Trophoblast cell (in vitro differentiated cells and primary cell): ENCODE measurements at places on chromosomes 6 and 20.
A peak's percentile ranks its signal among the peaks of the same experiment; 100 is the strongest.

DNA sequence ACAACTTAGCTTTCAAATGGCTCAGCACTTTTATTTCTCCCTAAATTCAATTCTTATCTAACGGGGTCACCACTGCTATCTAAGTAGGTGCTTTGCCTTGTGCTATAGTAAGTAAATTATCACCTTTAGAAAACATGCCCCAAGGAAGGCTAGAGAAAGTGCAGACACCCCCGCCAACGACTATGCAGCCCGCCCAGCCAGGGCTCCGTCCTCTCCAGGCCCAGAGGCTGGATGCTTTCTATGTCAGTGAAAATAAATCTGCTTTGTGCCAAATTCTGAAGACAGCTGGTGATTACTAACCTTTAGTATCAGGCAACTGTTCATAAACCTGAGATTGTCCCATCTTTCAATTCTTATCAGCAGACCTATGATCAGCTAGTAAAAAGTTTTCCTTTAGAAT is 14.3 kb downstream of the KIAA0319 start:
- H3K27ac ChIP-seq: no peak overlapping the region
- no peaks in the 10 kb centered on the region for H3K4me1 ChIP-seq
- H3K27me3 ChIP-seq: no peaks in the 10 kb centered on the region
- DNase-seq: no peak

DNA sequence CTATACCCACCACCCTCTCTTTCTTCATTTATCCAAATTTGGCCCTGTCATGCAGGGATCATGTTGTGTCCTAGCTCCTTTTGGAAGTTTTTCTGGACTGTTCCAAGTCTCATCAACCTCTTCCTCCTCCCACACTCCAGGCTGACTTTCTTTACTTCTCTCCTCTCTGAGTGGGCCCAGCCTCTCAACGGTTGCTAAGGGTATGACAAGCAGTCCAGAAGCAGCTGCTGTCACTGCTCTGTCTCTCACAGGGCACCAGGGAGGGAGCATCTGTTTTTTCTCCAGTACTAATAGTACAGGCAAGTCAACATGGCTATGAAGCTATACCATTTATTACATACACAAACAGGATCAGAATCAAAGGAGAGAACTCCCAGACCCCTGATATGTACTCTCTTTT is 8.2 kb downstream of the NT5DC1 start:
- H3K4me3 ChIP-seq: no peak overlapping the region
- no peaks in the 10 kb centered on the region for H3K4me1 ChIP-seq
- peaks cover 3% of the 10 kb centered on the region for H3K36me3 ChIP-seq
- H3K27ac ChIP-seq: no peak overlapping the region
- no peak for DNase-seq

- peaks cover 14% of the 10 kb centered on the region for H3K27me3 ChIP-seq
- no peak overlapping the region for H3K27ac ChIP-seq
- H3K4me3 ChIP-seq: no peak overlapping the region
- H3K36me3 ChIP-seq: no peaks in the 10 kb centered on the region
- no peak for DNase-seq
Observed at GRCh38 chr6:45427726-45428125, 50.0 kb upstream of the SUPT3H start.

- H3K27me3 ChIP-seq: no peaks in the 10 kb centered on the region
- no peak for DNase-seq
- H3K4me3 ChIP-seq: no peak overlapping the region
Observed at GRCh38 chr20:4896971-4897497, 104.3 kb downstream of the SLC23A2 start.

GRCh38 chr6:21441386-21441785 is 152.2 kb upstream of the SOX4 start:
- no peaks in the 10 kb centered on the region for H3K27me3 ChIP-seq
- no peak overlapping the region for H3K27ac ChIP-seq
- DNase-seq: no peak
- no peaks in the 10 kb centered on the region for H3K36me3 ChIP-seq

DNA sequence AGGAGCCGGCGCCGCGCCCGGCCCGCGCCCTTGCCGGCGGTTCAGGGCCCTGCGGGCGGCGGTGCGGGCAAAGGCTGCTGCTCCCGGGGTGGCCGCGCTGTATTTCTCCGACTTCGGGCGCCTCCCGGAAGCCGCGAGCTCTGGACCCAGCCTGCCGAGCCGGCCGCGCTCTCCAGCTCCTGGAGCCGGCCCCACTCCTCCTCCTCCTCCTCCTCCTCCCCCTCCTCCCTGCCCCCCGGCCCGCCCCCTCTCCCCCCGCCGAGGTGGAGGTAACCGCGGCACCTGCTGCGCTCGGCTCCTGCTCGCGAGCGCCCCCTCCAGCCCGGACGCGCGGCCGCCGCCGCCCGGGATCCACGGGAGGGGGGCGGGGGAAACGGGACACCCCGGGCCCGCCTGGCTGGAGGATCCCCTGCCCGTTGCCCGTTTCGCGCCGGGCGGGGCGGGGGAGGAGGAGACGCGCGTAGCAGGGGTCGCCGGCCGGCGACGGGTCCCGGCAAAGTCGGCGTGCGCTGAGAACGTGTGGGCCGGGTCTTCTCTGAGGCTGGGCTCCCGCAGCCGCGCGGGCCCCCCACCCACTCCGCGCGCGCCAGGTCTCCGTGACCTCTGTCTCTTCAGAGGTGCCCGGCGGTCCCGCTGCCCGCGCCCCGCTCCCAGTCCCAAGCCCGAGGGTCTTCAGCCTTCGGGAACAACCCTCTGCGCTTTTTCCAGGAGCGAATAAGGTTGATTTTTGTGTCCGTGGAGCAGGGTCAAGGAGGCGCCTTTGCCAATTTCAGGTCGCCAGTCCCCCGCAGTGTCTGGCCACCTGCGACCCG is at the start of gene SLC22A23:
SLC22A23 (minus strand) TSS at position 153 of the 812 bp plus-strand sequence. CDS start 491 bp downstream, outside the sequence.
- no peaks in the 10 kb centered on the region for H3K27me3 ChIP-seq
- no peak within 1 kb of the TSS for H3K27ac ChIP-seq
- peak; percentile 72 for DNase-seq
- peak within 1 kb of the TSS; percentile 81 for H3K4me3 ChIP-seq
- no peaks in the 10 kb centered on the region for H3K36me3 ChIP-seq

GRCh38 chr6:35164277-35164676 is 23.1 kb upstream of the TCP11 start:
- H3K4me3 ChIP-seq: no peak overlapping the region
- no peaks in the 10 kb centered on the region for H3K4me1 ChIP-seq
- no peak overlapping the region for H3K27ac ChIP-seq
- H3K27me3 ChIP-seq: no peaks in the 10 kb centered on the region
- no peaks in the 10 kb centered on the region for H3K36me3 ChIP-seq

DNA sequence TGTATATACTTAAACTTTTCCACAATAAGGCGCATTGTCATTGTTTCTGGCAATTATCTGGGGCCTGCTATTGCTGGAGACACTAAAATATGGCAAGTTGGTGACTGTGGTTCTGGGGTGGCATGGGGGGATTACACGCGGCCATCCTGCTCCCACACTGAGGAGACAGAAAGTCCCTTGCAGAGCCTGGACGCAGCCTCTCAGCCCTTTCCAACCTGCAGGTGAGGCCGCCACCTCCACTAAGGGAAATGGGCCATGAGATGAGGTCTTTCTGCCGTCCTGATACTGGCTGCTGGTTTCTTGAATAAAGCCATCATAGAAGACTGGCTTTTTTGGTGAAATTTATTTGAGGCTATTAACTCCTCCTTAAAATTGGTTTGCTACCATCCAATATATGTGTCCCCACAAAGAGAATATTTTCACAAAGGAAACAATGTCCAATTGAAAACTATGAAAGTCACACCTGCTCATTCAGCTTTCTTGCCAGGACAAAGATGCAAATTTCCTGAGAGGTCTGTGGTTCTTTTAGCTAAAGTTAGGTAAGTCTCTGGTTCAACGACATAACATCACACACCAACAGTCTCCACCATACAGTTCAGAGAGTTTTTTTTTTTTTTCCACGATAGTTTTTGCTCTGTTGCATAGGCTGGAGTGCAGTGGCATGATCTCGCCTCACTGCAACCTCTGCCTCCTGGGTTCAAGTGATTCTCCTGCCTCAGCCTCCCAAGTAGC is 13.0 kb downstream of the TXNDC5 start:
- H3K27me3 ChIP-seq: no peaks in the 10 kb centered on the region
- no peak for DNase-seq
- H3K4me1 ChIP-seq: no peaks in the 10 kb centered on the region
- H3K4me3 ChIP-seq: no peak overlapping the region
- H3K27ac ChIP-seq: no peak overlapping the region

DNA sequence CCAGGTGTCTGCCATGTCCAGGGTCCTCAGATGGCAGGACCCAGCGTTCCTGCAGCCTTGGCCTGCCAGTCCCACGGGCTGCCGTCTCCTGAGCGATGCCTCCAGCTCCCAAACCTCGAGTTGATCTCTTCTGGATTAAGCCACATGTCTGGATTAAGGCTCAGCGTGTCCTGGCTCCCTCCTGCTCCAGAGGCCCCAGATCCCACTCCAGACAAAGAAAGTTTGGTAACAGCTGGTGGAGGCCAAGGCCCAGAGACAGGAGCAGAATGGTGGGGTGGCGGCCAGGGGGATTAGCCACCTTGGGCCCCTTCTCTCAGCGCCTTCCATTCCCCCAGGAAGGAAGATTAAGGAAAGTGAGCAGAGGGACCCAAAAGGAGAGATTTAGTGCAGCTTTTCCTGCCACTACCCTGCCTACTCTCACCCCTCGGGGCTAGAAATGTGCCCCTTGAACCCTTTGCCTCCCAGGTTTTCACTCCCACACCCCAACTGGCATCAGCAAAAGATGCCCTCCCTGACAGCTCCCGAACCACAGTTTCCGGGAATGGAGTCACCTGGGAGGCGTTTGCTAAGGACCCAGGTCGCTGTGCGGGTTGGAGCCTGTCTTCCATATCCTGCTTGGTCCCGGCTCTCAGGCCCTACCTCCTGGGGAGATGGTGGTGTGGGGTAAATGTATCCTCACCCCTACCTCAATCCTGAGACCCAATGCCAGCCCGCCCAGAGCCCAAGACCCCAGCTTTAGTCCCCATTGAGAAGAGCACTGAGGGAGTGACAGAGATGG is 6.9 kb downstream of the SPDEF start:
- H3K4me1 ChIP-seq: no peaks in the 10 kb centered on the region
- H3K4me3 ChIP-seq: no peak overlapping the region
- H3K27me3 ChIP-seq: no peaks in the 10 kb centered on the region
- H3K27ac ChIP-seq: no peak overlapping the region
